DMS 273 treated with DMSO at 0.1 percent for 48 hours (cell line): ENCODE measurements at places on chromosomes 6 and 20.
A peak's percentile ranks its signal among the peaks of the same experiment; 100 is the strongest.

DNA sequence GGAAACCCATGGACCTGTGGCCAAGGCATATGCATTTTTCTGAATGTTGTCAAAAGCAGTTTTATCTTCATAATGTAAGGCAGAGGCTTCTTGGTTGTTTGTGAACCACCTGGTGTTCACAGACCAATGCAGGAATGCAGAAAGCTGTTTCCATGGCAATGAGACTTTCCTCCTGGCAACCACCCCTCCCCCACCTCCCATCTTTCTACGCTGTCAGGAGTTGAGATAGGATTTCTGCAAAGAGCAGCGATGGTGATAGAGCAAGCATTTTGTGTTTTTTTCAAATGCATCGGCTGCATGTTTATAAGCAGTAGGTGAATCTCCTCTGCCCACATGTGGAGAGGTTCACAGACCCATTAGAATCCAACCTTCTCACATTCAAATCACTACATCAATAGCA lies 114.1 kb upstream of the SMLR1 start:
- no peak for DNase-seq

- no peak for DNase-seq
These were observed 395.9 kb downstream of the DHX35 start for GRCh38 chr20:39358052-39358451.

- no peak for DNase-seq
These were observed 7.1 kb downstream of the PRIM2 start for GRCh38 chr6:57324538-57324937.

DNA sequence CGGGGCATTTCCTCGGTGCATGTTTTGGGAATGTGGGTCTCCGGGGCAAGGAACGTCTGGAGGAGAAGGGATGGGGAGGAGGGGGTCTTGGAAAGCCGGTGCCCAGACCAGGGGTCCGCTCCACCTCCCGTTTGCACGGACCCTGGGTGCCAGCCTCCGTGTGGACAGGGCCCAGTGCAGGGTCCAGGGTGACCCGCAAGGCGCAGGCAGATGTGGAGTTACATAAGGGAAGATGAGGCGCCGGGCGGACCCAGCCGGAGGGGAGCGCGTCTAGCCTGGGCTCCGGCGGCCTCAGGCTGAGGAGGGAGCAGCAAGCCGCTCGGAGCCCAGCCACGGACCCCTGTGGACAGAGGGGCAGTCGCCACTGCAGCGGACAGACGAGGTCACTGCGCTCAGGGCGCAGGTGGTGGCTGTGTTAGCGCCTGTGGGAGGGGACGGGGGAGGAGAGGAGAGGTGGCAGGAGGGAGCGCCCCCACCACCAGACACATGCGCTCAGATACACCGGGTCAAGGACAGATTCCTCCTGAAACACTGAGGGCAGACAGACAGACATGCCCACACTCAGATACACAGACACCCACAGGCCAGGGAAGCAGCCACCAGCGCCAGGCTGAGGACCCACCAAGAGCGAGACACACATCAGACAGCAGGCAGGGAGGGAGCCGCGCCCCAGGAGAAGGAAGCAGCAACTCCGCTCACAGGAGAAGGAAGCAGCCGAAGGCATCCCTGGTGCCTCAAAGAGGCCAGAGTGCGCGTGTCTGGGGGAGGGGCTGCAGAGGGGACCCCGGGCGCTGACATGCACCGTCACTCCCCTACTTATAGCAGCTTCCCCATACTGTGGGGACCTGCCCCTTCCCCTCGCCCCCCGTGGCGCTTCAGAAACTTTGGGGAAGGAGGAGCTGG lies 839 bp upstream of the HRH3 start:
- peak; percentile 6 for DNase-seq

DNA sequence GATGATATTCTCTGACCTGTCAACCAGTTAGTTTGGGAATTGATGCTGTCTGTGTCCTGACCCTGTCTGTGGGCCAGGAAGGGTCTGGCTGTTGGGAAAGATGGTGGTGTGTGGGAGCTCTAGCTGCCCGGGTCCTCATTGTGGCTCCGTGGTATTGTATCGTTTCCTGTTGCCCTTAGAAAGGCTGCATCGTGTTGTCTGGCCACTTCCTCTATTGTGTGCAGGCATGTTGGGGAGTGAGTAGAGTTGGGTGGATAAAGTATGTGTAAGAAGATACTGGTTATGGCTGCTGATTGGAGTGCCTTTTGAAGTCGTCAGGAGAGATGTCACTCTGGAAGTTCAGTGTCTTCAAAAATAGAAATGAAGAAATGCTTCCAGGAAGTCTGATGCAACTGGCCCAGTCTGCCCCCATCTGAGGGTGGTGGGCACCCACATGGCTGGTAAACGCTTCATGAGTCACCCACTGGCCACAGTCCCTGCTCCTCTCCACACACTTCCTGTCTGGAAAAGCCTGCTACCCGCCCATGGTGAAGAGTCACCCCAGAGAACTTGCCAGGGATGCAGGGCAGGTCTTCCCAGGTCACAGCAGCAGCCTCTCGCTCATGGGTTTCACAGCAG lies 27.9 kb downstream of the PPARD start:
- DNase-seq, result no peak

DNA sequence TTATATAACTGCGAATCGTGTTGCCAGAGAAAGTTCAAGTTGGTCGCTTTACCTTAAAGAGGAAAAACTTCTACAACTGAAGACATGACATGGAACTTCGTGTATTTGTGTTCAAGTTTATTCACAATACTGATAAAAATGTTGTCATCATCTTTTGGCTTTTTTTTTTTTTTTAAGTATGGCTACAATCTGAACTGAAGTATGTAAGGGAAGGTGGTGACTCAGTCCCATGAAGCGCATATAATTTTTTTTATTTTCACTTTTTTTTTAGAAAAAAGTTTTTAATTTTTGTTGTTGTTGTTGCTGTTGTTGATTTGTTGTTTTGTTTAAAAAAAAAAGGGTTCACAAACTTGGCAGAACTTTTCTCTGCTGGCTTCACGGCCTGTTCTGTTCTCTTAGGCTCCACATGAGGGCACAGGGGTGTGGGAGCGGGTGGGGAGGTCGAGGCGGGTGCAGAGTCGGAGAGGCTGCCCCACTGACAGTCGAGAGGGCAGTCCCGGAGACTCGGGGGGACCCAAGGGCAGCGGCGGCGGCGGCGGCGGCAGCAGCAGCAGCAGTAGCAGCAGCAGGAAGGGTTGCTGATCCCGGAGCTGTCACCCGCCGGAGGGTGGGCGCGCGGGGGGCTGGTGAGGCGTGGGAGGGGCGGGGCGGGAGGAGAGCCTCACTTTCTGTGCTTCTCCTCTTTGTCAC lies 17.0 kb downstream of the TFAP2A start:
- no peak for DNase-seq

GRCh38 chr20:63759377-63759901 lies 19.9 kb downstream of the SLC2A4RG start:
- no peak for DNase-seq

- DNase-seq, result peak; percentile 34
These were observed 258.0 kb downstream of the ATXN1 start for GRCh38 chr6:16503241-16503775.

GRCh38 chr6:98560418-98560817 lies 274.0 kb upstream of the POU3F2 start:
- DNase-seq, result no peak
